ENCODE measurements at places on chromosomes 5 and 9.

DNA sequence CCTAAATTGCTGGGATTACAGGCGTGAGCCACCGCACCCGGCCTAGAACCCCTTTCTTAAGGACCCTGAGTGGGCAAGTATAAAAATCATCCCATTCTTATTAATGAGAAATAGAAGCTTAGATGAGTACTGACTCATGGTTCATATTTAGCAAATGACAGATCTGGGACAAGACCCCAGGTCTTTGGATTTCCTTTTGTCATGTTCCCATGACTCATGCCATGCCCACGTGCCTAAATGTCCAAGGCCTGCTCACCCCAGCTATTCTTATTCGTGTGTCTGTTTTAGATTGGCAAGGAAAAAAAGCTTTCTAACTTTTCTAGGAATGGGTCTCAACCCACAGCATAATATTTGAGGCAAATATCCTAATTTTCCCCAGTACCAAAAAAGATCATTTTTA is 57.7 kb upstream of the RPS23 start:
- no peaks in the 10 kb centered on the region for H3K27me3 ChIP-seq
- no peak overlapping the region for H3K4me3 ChIP-seq
- H3K4me1 ChIP-seq = peaks cover 13% of the 10 kb centered on the region
- DNase-seq = no peak
- H3K27ac ChIP-seq = no peak overlapping the region

- DNase-seq = no peak
- no peaks in the 10 kb centered on the region for H3K4me1 ChIP-seq
- H3K27me3 ChIP-seq = no peaks in the 10 kb centered on the region
Measured at GRCh38 chr5:132251220-132251725, 6.2 kb upstream of the PDLIM4 start.

GRCh38 chr9:75389101-75389500 is 300.8 kb downstream of the OSTF1 start:
- H3K4me1 ChIP-seq = no peaks in the 10 kb centered on the region
- no peak overlapping the region for H3K4me3 ChIP-seq
- H3K27me3 ChIP-seq = peaks cover 1% of the 10 kb centered on the region
- H3K36me3 ChIP-seq = no peaks in the 10 kb centered on the region
- no peak overlapping the region for H3K27ac ChIP-seq
- no peak for DNase-seq

- peaks cover 4% of the 10 kb centered on the region for H3K27me3 ChIP-seq
- no peaks in the 10 kb centered on the region for H3K36me3 ChIP-seq
- no peak for DNase-seq
- no peak overlapping the region for H3K27ac ChIP-seq
- no peak overlapping the region for H3K4me3 ChIP-seq
- no peaks in the 10 kb centered on the region for H3K4me1 ChIP-seq
Measured at GRCh38 chr9:3810231-3810630, 284.4 kb upstream of the RFX3 start.

- H3K27ac ChIP-seq = no peak overlapping the region
- no peaks in the 10 kb centered on the region for H3K36me3 ChIP-seq
- no peak overlapping the region for H3K4me3 ChIP-seq
- peaks cover 1% of the 10 kb centered on the region for H3K27me3 ChIP-seq
- DNase-seq = no peak
- H3K4me1 ChIP-seq = peaks cover 3% of the 10 kb centered on the region
Measured at GRCh38 chr5:76145945-76146344, 62.8 kb downstream of the SV2C start.

GRCh38 chr5:39850291-39850690 is 425.5 kb upstream of the DAB2 start:
- peaks cover 6% of the 10 kb centered on the region for H3K27me3 ChIP-seq
- H3K27ac ChIP-seq = no peak overlapping the region
- peaks cover 9% of the 10 kb centered on the region for H3K4me1 ChIP-seq
- H3K4me3 ChIP-seq = no peak overlapping the region

GRCh38 chr5:39650008-39650762 is 225.4 kb upstream of the DAB2 start:
- peaks cover 5% of the 10 kb centered on the region for H3K36me3 ChIP-seq
- no peak overlapping the region for H3K4me3 ChIP-seq
- no peaks in the 10 kb centered on the region for H3K27me3 ChIP-seq
- H3K4me1 ChIP-seq = peaks cover 30% of the 10 kb centered on the region

- H3K27me3 ChIP-seq = no peaks in the 10 kb centered on the region
- no peak for DNase-seq
- H3K36me3 ChIP-seq = peaks cover 6% of the 10 kb centered on the region
- H3K4me3 ChIP-seq = no peak overlapping the region
- H3K4me1 ChIP-seq = peaks cover 8% of the 10 kb centered on the region
Measured at GRCh38 chr9:33868440-33868973, 51.5 kb downstream of the UBE2R2 start.

- peaks cover 10% of the 10 kb centered on the region for H3K36me3 ChIP-seq
- no peak for DNase-seq
- H3K4me1 ChIP-seq = peaks cover 18% of the 10 kb centered on the region
- H3K27ac ChIP-seq = peak overlapping the region; percentile 96
Measured at GRCh38 chr5:177601126-177601525, 1.2 kb downstream of the B4GALT7 start.

GRCh38 chr5:141709699-141710267 is 27.8 kb upstream of the ARAP3 start:
- no peaks in the 10 kb centered on the region for H3K36me3 ChIP-seq
- H3K27me3 ChIP-seq = no peaks in the 10 kb centered on the region
- H3K4me1 ChIP-seq = peaks cover 12% of the 10 kb centered on the region
- DNase-seq = no peak
- no peak overlapping the region for H3K27ac ChIP-seq

DNA sequence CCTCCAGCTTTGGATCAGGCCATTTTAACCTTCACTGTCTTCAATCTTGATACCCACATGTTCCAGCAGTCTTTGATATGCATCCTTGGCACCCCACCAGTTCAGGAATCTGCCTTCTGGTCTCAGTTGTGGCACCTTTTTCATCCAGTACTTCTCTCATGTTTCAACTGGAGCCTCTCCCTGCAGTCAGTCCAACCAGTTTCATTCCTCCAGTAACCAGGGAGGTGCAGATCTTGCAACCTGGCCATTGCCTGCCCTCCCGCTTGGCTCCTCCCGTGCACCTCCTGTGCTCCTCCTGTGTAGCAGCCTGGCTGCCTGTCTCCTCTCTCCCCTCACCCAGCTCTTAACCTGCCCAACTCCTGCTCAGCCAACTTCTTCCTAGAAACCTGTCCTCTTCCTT is 20.2 kb downstream of the FUBP3 start:
- no peak overlapping the region for H3K27ac ChIP-seq
- H3K27me3 ChIP-seq = no peaks in the 10 kb centered on the region
- no peak for DNase-seq
- no peaks in the 10 kb centered on the region for H3K4me1 ChIP-seq
- H3K4me3 ChIP-seq = no peak overlapping the region
- peaks cover 54% of the 10 kb centered on the region for H3K36me3 ChIP-seq

DNA sequence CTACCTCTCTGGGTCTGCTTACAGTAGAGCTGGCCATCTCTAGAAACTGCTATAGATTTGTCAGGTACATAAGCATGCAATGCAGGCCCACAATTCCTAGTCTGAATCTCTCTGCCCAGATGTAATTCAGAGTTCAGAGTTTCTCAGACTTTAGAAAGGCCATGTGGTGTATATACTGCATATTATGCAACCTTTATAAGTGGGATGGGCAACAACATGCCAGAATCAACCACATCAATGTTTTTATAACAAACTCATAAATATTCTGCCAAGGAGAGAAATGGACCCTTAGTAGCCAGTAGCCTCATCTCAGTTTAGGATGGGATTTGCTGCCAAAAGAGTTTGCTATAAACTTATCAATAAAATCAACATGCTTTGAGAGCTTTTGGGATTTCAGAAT is 78.8 kb downstream of the SLC1A1 start:
- no peak overlapping the region for H3K4me3 ChIP-seq
- no peaks in the 10 kb centered on the region for H3K4me1 ChIP-seq
- DNase-seq = no peak
- no peaks in the 10 kb centered on the region for H3K27me3 ChIP-seq
- no peak overlapping the region for H3K27ac ChIP-seq

- H3K4me1 ChIP-seq = no peaks in the 10 kb centered on the region
- peaks cover 52% of the 10 kb centered on the region for H3K36me3 ChIP-seq
- DNase-seq = no peak
- no peak overlapping the region for H3K27ac ChIP-seq
Measured at GRCh38 chr9:114037249-114037648, 40.9 kb downstream of the AMBP start.

- H3K36me3 ChIP-seq = no peaks in the 10 kb centered on the region
- H3K27me3 ChIP-seq = peaks cover 35% of the 10 kb centered on the region
- no peak for DNase-seq
- H3K4me3 ChIP-seq = no peak overlapping the region
- no peaks in the 10 kb centered on the region for H3K4me1 ChIP-seq
- no peak overlapping the region for H3K27ac ChIP-seq
Measured at GRCh38 chr5:62001640-62002039, 304.4 kb upstream of the KIF2A start.

All from mesothelial cell of epicardium (in vitro differentiated cells).